ENCODE measurements at places on chromosomes 1 and 21. TPM values are rescaled to one million over a fixed set of nuclear protein-coding genes. Genes with fewer than 3 reads are reported as not detected.

PTPN7 gene
- 0.05 TPM for total RNA-seq

C1orf87 gene
- not detected for total RNA-seq

OR2L2 gene
- not detected for total RNA-seq

ZBTB8B gene
- total RNA-seq, result 0.01 TPM

AMY1C gene
- total RNA-seq, result not detected

F11R gene
- 62.9 TPM for total RNA-seq

A3GALT2 gene
- total RNA-seq, result not detected

RXRG gene
- 0.07 TPM for total RNA-seq

All from A549 treated with AZD2906 at 1 μM for 4 hours (cell line).